Left hindlimb (tissue), 1 donor: ENCODE measurements at places on chromosomes 5 and 9.

- DNase-seq: peak; percentile 72
Observed at GRCh38 chr9:34989946-34990635, 546 bp downstream of the DNAJB5 start.

DNA sequence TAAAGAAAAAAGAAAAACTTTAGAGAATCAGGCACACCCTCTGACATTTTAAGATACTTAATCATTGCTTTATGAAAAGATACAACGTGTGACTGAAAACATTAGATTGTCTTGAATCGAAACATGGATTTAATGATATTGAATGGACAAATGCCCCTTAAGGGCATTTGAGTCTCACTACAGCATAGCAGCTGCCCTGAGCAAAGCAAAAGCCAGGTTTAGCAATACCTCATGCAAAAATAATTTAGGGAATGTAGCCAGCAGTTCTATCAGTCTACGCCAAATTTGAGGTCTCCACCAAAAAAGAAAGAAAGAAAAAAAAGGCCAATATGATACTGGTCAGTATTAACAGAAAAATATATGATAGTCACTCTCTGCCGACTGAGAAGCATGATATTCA is 56.6 kb upstream of the LMNB1 start:
- no peak for DNase-seq

DNA sequence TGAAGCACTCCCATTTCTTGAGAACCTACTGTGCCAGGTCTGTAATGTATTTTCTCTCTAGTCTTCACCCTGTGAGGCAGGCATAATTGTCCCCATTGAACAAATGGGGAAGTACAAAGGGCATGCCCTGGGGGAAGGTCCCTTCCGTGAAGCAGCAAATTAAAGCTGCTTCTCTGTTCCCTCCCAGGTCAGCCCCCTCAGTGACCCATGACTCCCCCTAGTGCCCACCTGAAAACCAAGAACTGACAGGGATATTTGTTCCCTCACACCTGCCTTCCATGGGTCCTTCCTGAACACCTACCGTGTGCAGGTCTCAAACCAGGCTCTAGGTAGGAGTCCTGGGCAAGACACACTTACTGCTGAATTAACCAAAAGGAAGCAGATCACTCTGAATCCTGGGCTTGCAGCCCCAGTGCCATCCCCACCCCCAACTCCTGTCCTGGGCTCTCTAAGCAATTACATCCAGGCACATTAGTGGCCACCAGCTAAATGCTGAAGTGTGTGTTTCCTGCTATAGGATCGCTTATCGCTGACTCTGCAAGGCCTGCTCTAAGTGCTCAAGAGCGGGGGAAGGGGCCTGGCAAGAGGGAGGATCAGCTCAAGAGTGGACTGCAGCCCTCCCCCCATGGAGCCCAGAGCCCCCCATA is 254.8 kb downstream of the CDK5RAP2 start:
- no peak for DNase-seq

DNA sequence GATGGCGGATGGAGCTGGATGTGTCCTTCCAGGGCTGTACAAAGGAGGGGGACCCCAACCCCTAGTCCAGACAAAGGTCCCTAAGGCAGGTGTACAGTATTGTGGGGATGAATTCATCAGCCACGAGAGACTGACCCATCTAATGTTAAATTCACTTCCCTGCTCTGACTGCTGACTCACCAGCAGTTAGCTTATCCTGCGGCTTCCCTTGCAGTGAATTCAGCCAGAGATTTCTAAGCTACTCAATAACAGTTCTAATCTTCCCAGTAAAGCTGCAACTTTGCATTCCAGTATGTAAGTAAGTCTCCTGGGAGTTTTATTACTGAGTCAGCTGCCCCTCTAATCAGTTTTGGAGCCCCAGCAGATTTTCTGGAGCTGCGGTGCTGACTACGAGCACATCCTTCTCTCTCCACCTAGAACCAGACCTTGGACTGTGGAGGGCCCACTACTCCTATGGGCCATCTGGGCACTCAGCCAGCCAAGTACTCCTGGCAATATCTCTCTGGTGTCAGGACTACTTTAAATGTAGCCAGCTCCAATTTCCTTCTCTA is 16.1 kb downstream of the B4GALT1 start:
- peak; percentile 54 for DNase-seq

DNA sequence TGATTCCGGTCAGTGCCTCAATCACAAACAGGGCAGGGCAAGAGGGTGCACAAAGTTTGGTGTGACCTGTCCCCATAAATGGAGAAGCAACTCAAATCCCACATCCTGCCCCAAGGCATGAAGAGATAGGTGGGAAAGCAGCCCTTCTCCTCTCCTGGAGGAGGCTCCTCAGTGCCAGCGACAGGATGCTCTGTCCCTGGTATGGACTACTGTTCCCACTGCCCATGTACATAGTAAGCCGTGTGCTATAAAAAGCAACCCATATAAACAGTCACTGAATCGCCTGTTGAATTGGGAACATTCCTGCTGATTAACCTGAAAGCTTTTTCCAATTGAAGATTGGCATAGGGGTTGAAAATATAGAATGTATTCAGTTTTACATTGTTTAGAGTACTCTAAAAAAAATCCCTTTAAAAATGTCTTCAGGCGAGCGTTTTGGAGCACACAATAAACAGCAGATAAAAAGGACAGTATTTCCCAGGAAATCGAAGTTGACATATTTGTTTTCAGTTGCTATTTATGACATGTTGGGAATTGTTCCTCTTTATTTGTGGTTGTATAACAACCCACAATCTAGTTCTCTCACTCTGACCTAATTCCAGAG is 513.9 kb downstream of the DIRAS2 start:
- DNase-seq: no peak

DNA sequence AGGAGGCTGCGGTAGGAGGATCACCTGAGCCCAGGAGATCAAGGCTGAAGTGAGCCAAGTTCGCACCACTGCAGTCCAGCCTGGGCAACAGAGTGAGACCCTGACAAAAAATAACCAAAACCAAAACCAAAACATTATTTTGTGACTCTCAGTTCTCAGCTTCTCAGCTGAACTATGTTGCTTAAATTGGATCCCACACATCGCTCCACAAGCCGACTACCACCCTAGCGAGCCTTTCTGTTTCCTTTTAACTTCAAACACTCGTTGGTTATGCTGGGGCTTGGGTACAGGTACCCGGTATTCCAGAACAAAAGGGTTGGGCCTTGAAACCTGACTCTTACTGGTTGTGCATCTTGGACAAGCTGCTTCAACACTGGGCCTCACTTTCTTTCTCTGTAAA is 3.8 kb upstream of the PTGS1 start:
- DNase-seq: no peak

- no peak for DNase-seq
Observed at GRCh38 chr9:131675437-131676022, 64.3 kb downstream of the RAPGEF1 start.

- DNase-seq: no peak
Observed at GRCh38 chr5:9470410-9470809, 75.5 kb downstream of the SEMA5A start.

GRCh38 chr5:81884871-81885270 is 87.0 kb upstream of the ATG10 start:
- no peak for DNase-seq

DNA sequence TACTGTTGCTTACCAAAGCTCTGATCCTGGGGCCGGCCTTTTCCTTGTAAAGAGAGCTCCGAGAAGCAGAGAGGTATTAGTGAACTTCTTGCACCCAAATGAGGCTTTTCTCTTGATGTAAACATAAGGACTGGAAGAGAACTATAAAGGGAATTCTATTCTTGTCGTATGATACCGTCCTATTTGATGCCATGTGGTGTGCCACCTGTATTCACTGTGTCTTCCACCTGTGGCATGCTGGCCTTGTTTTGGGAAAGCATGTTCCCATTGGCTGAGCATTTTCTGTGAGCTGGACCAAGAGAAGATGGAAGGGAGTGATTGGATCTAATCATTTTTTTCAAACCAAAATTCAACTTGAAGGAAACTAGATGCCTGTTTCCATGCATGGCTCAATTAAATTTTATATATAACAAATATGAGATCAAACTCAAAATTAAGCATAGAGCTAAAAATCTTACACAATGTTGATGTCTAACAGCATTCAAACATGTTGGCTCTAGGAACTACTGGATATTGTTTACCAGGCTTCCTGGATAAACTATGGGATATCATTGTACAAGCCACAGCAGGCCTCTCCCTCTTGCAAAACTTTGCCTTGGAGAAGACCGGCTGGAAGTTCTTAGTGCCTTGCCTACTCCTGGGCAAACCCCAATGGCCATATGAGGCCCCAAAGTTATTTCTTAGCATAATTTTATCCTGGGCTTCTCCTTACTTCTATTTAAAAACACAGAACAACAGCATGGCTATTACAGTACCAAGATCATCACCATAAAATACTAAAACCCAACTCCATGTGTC is 115.3 kb downstream of the TSSK1B start:
- DNase-seq: no peak

GRCh38 chr9:123316053-123316718 is 39.8 kb upstream of the CRB2 start:
- DNase-seq: no peak

GRCh38 chr5:38831909-38832308 is 13.9 kb upstream of the OSMR start:
- no peak for DNase-seq

- no peak for DNase-seq
Observed at GRCh38 chr9:33320568-33321261, 30.4 kb downstream of the NFX1 start.

GRCh38 chr9:95852059-95853032 is 23.1 kb upstream of the ERCC6L2 start:
- DNase-seq: no peak

GRCh38 chr5:56941981-56942380 is 9.9 kb downstream of the MIER3 start:
- DNase-seq: no peak

DNA sequence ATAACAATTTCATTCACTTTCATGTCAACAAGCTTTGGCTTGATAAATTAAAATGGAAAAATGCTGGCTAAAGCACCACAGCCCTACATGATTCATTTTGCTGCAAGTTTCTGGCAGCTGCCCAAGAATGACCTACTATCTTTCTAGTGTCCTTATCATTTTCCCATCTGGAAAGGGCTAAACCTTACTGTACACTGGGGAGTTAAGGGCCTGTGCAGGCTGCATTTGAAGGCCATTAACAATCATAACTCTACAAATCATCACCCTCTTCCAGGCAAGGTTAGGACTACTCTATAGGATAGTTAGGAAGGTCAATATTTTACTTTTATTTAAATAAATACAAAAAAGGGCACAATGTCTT is 579.7 kb upstream of the ZNF608 start:
- no peak for DNase-seq

DNA sequence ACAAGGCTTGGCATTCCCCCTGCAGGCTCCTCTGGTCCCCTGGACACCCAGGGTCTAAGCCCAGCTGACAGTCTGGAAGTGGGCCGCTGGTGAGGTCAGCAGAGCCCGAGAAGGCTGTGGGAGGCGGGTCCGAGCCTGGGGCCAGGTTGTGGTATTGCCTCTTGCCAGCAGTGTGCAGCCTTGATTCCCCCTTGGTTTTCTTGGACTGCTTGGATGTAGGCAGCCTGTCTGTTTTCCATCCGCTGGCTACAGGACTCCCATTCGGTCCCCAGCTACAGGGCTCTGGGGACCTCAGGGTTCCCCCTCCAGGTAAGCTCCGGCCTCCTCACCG is 1.6 kb downstream of the AIF1L start:
- DNase-seq: peak; percentile 37

DNA sequence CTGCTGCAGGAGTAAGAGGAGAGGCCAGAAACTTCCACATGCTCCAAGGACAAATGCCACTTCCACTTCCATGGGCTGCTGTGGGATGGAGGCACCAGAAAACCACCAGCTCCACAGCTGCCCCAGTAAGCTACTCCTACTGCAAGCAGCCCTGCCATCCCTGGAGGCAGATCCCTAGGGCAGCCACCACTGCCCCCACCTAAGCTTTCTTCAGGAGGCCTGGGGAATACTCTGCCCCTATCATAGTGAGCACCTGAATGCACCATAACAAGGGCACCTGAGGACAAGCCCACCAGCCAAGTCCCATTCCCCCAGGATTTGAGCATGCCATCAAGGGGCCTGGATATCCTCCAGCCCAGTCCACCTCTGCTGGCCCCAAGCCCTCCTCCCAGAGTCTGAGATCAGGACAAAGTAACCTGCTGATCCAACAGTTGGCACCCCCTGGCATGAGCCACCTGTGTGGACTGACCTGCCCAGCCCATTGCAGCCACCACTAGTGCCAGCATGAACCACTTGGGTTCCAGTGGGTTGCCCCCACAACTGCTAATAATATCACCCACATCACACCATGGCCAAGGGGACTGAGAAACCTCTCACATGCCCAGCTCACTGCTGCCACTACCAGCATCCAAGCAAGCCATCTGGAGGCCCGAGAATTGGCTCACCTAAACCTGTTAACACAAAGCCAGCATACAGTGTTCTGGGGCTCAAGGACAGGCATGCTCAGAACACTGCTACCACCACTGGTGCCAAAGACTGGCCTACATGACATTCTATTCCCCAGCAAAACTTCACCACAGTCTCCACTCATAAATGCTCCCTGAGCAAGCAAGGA is 480.1 kb downstream of the CDH12 start:
- no peak for DNase-seq
